ENCODE measurements at places on chromosomes 16 and 17. TPM values are rescaled to one million over a fixed set of nuclear protein-coding genes. Genes with fewer than 3 reads are reported as not detected.

DHRS13 gene
- total RNA-seq = 32.8 TPM

- no peak overlapping the region for H3K27ac ChIP-seq
- peaks cover 15% of the 10 kb centered on the region for H3K4me1 ChIP-seq
- no peaks in the 10 kb centered on the region for H3K36me3 ChIP-seq
- H3K4me3 ChIP-seq = no peak overlapping the region
- DNase-seq = no peak
Measured at GRCh38 chr16:66322174-66322573, 44.3 kb upstream of the CDH5 start.

GRCh38 chr17:55996826-55997225, 156.4 kb upstream of the ANKFN1 start:
- no peaks in the 10 kb centered on the region for H3K36me3 ChIP-seq
- no peak for DNase-seq
- no peaks in the 10 kb centered on the region for H3K4me1 ChIP-seq
- H3K27ac ChIP-seq = no peak overlapping the region

DNA sequence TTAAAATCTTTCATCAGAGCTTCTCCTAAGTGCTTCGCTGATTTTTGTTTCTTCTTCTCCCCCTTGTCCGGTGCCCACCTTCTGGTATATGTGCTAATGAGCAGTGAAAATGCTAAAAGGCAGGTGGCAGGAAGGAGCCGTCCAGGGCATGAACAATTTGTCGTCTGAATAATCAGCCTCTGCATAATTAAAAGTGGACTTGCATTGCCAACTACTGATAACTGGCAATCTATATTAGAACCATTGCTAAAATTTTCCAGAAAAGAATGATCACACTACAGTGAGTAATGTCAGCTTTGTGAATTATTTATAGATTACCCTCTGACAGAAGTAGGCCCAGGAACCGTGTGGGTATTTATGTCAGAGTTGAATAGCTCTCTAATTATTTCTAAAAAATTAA, 28.1 kb downstream of the SERPINF1 start:
- no peaks in the 10 kb centered on the region for H3K27me3 ChIP-seq
- DNase-seq = no peak
- peaks cover 2% of the 10 kb centered on the region for H3K36me3 ChIP-seq
- H3K4me3 ChIP-seq = no peak overlapping the region

GRCh38 chr17:69606142-69606800, 191.8 kb downstream of the MAP2K6 start:
- no peaks in the 10 kb centered on the region for H3K27me3 ChIP-seq
- H3K36me3 ChIP-seq = no peaks in the 10 kb centered on the region
- peaks cover 14% of the 10 kb centered on the region for H3K4me1 ChIP-seq
- no peak overlapping the region for H3K27ac ChIP-seq

KIF2B gene
- not detected for total RNA-seq

DNA sequence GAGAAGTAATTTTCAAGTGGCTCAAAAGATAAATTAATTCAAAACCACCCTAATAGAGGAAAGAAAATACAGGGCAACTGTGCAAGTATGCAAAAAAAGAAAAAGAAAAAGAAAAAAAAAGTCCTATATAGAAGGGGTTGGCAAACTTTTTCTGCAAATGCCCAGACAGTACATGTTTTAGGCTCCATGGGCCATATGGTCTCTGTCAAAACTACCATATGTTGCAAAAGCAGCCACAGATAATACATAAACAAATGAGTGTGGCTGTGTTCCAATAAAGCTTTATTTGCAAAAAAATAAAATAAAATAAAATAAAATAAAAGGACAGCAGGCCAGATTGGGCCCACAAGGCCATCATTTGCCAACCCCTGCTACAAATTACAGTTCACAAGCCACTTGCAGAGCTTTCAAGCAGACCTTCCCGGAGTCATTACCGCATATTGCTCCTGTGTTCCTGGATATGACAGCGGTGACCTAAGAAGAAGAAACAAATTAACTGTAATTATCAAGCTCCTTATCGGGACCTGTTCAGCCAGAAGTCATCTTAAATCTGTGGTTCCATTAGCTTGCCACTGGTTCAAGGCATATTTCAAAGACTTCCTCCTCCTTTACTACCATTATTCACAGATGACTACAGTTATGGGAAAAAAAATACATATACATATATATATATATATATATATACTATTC, 15.9 kb downstream of the ZC3H7A start:
- no peak overlapping the region for H3K4me3 ChIP-seq
- no peaks in the 10 kb centered on the region for H3K27me3 ChIP-seq
- no peaks in the 10 kb centered on the region for H3K36me3 ChIP-seq

- DNase-seq = peak; percentile 37
- no peaks in the 10 kb centered on the region for H3K36me3 ChIP-seq
- H3K27ac ChIP-seq = peak overlapping the region; percentile 51
- no peak overlapping the region for H3K4me3 ChIP-seq
- H3K4me1 ChIP-seq = no peaks in the 10 kb centered on the region
Measured at GRCh38 chr17:67055811-67056745, 11.7 kb downstream of the CACNG1 start.

GRCh38 chr16:71569621-71570020, 7.3 kb downstream of the TAT start:
- H3K4me1 ChIP-seq = peaks cover 16% of the 10 kb centered on the region
- DNase-seq = no peak
- H3K27me3 ChIP-seq = no peaks in the 10 kb centered on the region
- no peaks in the 10 kb centered on the region for H3K36me3 ChIP-seq
- no peak overlapping the region for H3K27ac ChIP-seq

- H3K4me1 ChIP-seq = no peaks in the 10 kb centered on the region
- no peak overlapping the region for H3K27ac ChIP-seq
- H3K27me3 ChIP-seq = no peaks in the 10 kb centered on the region
- DNase-seq = no peak
- H3K4me3 ChIP-seq = no peak overlapping the region
Measured at GRCh38 chr16:85265161-85265784, 153.0 kb upstream of the CIBAR2 start.

CMTM1 gene
- 5.6 TPM for total RNA-seq

DNA sequence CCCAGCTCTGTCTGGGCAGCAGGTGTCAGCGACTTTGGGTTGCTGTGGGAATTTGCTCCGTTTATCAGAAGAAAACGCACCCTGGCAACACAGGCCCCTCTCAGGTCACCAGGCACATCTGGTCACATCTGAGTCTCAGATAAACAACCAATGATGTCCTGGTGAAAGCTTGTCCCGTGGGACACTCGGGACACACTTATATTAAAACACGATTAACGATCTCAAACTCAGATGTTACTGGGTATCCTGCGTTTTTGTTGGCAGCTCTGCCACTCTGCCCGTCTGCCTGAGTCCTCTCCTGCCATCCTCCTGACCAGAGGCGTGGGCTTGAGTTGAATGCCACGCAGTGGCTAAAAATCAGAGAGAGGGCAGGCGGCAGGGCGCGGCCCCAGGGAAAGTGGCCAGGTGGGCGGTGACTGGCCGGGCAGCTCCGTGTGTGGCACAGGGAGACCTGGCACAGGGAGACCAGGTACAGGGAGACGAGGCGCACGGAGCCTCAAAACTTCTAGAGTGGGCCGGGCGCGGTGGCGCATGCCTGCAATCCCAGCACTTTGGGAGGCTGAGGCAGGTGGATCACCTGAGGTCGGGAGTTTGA, 2.1 kb downstream of the SECTM1 start:
- no peaks in the 10 kb centered on the region for H3K36me3 ChIP-seq
- no peak for DNase-seq
- peak overlapping the region; percentile 81 for H3K27ac ChIP-seq
- H3K4me3 ChIP-seq = no peak overlapping the region
- H3K4me1 ChIP-seq = peaks cover 25% of the 10 kb centered on the region

GRCh38 chr17:72837335-72837734, 255.2 kb downstream of the SLC39A11 start:
- peaks cover 3% of the 10 kb centered on the region for H3K4me1 ChIP-seq
- no peaks in the 10 kb centered on the region for H3K36me3 ChIP-seq
- no peak overlapping the region for H3K27ac ChIP-seq
- H3K27me3 ChIP-seq = no peaks in the 10 kb centered on the region
- H3K4me3 ChIP-seq = no peak overlapping the region

- peak overlapping the region; percentile 27 for H3K27ac ChIP-seq
- no peak overlapping the region for H3K4me3 ChIP-seq
- H3K27me3 ChIP-seq = no peaks in the 10 kb centered on the region
- peaks cover 15% of the 10 kb centered on the region for H3K4me1 ChIP-seq
- DNase-seq = no peak
Measured at GRCh38 chr16:11596572-11597226, 10.0 kb upstream of the LITAF start.

AXIN2 gene
- total RNA-seq = 141 TPM

RNF227 gene
- 5.0 TPM for total RNA-seq

GRCh38 chr17:40497695-40498094, 3.7 kb downstream of the TNS4 start:
- no peak overlapping the region for H3K4me3 ChIP-seq
- no peak for DNase-seq
- H3K4me1 ChIP-seq = peaks cover 5% of the 10 kb centered on the region
- no peaks in the 10 kb centered on the region for H3K36me3 ChIP-seq
- H3K27me3 ChIP-seq = no peaks in the 10 kb centered on the region

KRTAP17-1 gene
- total RNA-seq = not detected

DNA sequence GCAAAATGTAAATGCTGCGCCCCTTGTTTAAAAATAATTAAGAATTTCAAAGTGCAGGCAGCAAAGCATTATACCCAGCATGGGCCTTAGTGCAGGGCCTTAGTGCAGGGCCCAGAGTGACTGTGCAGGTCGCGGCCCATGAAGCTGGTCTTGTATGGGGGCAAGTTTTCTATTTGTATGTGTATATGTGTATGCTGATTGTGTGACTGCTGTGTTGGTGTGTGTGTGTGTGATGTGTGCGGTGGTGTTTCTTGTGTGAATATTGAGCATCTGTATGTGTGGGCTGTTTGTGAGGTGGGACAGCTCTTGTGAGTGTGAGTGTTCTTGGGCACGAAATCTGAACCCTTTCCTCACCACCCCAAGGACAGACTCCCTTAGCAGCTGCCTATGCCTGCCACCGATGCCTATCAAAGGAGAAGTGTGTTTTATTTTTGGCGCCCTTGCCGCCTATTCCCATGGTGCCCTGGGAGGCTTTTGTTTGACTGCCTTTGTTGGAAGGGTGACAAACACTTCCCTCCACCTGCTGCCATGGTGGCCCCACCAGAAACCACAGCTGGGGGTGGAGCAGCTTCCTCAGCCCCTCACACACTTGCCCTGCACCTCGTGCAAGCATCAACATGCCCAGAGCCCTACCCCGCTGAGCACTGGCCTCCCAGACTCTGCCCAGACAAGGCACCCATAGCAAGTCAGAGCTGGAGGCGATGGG, 18.0 kb downstream of the CCR7 start:
- H3K4me3 ChIP-seq = no peak overlapping the region
- H3K36me3 ChIP-seq = no peaks in the 10 kb centered on the region
- H3K27me3 ChIP-seq = no peaks in the 10 kb centered on the region
- H3K27ac ChIP-seq = no peak overlapping the region
- no peak for DNase-seq
- peaks cover 38% of the 10 kb centered on the region for H3K4me1 ChIP-seq

DNA sequence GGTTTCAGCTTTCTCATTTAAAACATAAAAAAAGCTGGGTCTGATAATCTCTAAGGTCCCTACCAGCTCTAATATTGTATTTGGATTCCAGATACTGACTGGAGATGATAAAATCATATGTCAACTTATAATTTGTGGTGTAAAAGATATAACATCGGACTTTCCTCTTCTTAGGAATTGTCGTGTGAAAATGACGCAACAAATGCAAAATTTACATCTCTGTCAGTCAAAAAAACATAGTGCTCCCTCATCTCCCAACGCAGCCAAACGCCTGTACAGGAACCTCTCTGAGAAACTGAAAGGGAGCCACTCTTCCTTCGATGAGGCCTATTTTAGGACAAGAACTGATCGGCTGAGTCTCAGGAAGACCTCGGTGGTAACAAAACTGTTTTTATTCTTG, 197.3 kb downstream of the ANKFN1 start:
- no peaks in the 10 kb centered on the region for H3K36me3 ChIP-seq
- no peaks in the 10 kb centered on the region for H3K27me3 ChIP-seq
- H3K27ac ChIP-seq = no peak overlapping the region

RRAD gene
- total RNA-seq = 1.1 TPM

MYH2 gene
- total RNA-seq = not detected

DPEP1 gene
- total RNA-seq = 7.8 TPM

DNA sequence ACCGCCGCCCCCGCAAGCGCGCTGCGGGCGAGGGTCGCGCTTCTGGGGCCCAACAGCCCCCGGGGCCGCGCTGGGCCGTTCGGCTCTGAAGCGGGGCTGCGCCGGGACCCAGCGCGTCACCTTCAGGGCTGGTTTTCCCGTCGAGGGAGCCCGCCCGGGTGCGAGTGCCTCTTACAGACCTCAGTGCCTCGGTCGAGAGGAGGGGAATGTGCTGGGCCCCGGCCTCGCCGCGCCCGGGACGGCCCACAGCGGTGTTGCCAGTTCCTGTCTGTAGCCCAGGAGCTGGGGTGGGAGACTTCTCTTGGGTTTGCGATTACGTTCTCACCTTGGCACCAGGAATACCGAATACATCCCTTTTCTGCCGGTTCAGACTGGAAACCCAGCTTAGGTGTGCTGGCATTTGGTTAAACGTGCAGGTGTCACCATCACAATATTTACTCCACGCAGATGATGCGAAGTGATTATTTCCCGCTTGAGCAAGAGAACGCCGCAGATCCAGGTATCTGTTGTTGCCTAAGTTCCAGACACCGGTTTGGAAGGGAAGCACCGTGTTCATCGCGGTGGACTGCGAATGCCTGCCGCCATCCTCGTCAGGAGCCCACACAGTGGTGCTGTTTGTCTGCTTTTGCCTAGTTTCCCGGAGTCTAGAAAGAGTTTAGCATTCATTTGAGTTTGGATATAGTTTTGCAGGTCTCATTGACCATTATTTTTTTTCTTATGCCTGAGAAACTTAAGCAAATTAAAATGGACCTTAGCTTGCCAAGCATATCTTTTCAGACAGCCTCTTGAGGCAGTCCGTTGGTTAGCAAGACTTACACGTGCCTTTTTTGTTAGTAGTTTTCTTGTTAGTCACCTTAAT, 914 bp downstream of the MAP1LC3B start:
- peak overlapping the region; percentile 85 for H3K27ac ChIP-seq
- DNase-seq = peak; percentile 57
- H3K4me3 ChIP-seq = peak overlapping the region; percentile 81
- no peaks in the 10 kb centered on the region for H3K36me3 ChIP-seq
- H3K27me3 ChIP-seq = no peaks in the 10 kb centered on the region

DNA sequence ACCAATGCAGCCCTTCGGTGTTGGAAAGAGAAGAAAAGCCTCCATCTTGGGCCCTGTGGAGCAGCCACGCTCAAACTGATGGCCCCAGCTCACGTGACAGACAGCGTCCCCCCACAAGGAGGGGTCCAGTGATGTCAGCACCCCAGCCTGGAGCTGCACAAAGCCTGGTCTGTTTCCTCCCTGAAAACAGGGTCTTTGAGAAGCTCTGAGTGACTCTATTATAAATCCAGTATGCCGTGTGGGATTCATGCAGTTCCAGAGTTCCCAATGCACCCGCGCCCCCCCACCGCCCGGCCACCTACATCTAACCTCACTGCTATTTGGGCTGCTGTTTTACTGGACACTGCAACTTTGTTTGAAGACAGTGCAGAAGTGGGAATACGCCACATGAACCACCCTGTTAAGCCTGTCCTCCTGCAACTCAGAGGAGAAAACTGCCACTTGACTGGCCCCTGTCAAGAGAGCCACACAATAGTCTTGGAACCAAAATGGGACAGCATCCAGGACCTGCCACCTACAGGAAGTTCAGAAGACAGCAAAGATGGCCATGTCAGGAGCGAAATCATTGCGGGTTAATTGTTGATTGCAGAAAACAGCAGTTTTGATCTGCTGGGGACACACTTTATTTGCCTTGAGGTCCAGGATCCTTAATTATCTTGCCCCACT, 33.1 kb downstream of the PMP22 start:
- DNase-seq = no peak
- no peaks in the 10 kb centered on the region for H3K36me3 ChIP-seq
- H3K4me1 ChIP-seq = peaks cover 4% of the 10 kb centered on the region
- no peak overlapping the region for H3K27ac ChIP-seq
- H3K27me3 ChIP-seq = no peaks in the 10 kb centered on the region
- H3K4me3 ChIP-seq = no peak overlapping the region

PDIA2 gene
- 0.28 TPM for total RNA-seq
